T-helper 22 cell (primary cell): ENCODE measurements at places on chromosomes 16 and 17.

DNA sequence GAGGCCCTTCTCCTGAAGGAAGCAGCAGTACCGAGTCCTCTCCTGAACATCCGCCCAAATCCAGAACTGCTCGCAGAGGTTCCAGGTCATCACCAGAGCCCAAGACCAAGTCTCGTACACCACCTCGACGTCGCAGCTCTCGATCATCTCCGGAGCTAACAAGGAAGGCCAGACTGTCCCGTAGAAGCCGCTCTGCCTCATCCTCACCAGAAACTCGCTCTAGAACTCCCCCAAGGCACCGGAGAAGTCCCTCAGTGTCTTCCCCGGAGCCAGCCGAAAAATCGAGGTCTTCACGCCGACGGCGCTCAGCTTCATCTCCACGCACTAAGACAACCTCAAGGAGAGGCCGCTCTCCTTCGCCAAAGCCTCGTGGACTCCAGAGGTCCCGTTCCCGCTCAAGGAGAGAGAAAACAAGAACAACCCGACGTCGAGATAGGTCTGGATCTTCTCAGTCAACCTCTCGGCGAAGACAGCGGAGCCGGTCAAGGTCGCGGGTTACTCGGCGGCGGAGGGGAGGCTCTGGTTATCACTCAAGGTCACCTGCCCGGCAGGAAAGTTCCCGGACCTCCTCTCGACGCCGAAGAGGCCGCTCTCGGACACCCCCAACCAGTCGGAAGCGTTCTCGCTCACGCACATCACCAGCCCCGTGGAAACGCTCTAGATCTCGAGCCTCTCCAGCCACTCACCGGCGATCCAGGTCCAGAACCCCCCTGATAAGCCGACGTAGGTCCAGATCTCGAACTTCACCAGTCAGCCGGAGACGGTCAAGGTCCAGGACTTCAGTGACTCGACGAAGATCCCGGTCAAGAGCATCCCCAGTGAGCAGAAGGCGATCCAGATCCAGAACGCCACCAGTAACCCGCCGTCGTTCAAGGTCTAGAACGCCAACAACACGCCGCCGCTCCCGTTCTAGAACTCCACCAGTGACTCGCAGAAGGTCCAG, 11.3 kb downstream of the ELOB start:
- DNase-seq = no peak

- DNase-seq = no peak
Measured at GRCh38 chr17:33895491-33895890, 359.6 kb upstream of the CCL2 start.

DNA sequence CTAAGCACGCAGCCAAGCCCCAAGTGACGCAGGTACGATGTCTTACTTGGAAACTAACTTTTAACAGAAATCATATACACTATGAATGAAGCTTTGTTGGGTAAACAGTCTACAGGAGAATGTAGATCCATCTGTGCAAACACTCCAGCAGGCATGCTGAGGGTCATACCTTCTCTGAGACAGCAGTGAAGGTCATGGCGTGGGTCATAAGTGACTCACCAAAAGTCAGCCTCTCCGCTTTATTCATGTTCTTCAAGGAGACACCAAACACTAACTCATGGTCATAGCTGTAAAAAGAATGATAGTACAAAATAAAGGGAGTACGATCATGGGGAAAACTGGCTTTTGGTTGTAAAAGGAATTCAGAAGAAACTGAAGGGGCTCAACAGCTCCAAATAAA, 20.6 kb downstream of the BLMH start:
- DNase-seq = no peak

DNA sequence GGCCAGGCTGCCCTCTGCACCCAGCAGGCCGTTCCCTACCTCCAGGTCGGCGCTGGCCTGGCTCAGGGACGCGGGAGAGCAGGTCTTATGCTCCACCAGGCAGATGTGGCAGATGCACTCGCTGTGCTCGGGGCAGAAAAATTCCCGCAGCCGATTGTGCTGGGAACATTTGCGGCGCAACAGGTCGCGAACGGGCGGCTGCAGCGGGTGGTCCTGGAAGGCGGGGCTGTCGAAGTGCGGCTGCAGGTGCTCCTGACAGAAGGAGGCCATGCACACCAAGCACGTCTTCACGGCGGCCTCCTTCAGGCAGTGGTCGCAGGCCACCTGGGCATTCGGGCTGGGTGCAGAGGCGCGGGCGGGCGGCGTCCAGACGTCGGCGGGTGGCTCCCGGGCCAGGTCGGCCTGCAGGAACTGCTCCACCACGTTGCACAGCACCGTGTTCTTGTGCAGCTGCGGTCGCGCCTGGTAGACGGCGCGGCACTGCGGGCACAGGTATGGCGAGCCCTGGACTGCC, 439 bp downstream of the TRIM25 start:
- DNase-seq = no peak

GRCh38 chr16:69243479-69243878, 56.5 kb downstream of the SNTB2 start:
- DNase-seq = no peak
